CD14-positive monocyte (primary cell): ENCODE measurements at places on chromosomes 16 and 17. TPM values are rescaled to one million over a fixed set of nuclear protein-coding genes. Genes with fewer than 3 reads are reported as not detected.

Gene GFAP
- polyA plus RNA-seq = 0.03 TPM in 1 of 2 replicates, not detected in the other

DNA sequence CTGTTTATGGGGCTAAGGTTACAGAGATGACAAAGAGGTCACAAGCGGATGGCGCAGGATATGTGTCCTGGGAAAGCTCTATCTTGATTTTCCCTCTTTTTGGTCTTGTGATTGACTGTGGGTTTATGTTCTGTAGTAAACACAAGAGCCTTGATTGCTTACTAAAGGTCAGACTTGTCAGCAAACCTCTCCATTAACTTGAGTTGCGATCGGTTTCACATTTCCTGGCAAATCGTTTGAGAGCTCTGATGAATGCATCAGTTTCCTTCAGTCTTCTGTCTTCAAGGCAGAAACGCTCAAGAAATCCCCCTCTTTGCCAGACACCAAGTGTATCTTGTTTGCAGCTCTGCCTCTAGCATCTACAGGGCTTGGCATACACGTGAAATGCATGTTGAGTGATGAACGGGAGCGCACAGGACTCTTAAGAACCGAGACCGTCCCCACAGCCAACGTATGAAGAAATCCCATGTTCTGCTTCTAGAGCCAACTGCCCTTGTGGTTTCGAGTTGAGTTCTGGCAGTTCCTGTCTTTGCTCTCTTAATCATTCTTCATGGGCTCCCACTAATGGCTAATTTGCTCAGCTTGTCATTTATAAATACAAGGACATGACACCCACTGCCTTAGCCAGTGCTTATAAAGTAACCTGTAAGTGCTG lies 143.3 kb downstream of the PITPNC1 start:
- peak overlapping the region; percentile 8 for H3K4me3 ChIP-seq
- H3K4me1 ChIP-seq = peaks cover 27% of the 10 kb centered on the region
- peak; percentile 56 for DNase-seq
- H3K27me3 ChIP-seq = no peaks in the 10 kb centered on the region
- no peak overlapping the region for H3K27ac ChIP-seq
- no peaks in the 10 kb centered on the region for H3K36me3 ChIP-seq

- DNase-seq = no peak
- H3K4me1 ChIP-seq = peaks cover 8% of the 10 kb centered on the region
- peak overlapping the region; percentile 26 for H3K27ac ChIP-seq
- no peak overlapping the region for H3K4me3 ChIP-seq
- no peaks in the 10 kb centered on the region for H3K27me3 ChIP-seq
These were observed 17.7 kb downstream of the ATP6V0A1 start for GRCh38 chr17:42476411-42476810.

Gene STX1B
- not detected for polyA plus RNA-seq

DNA sequence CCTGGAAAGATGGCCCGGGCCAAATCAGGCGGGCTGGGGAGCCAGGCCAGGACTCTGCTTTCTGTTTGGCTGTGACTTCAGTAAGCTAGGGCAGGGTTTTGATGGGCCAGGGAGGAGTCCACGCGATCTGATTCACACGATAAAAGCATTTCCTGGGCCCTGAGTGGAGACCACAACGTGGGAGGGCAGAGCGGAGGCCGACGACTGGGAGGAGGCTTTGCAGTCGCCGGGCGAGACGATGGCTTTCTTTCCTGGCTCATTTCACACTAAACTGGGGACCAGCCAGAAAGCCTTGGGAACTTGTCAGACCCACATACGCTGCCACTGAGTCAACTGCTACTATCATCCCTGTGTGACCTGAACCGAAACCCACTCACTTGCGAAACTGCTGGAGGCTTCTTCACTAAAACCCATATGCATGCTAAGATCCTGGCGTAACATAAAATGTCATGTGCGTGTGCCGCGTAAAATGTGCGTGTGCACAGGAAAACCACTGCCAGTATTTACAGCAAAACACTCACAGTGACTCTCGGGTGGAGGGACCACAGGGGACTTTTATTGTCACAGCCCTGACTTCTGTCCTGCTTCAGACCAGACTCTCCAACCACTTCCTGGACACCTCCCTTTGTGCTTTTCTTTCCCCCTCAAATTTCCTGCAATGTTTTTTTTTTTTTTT lies 14.2 kb upstream of the RHBDF2 start:
- peaks cover 37% of the 10 kb centered on the region for H3K4me1 ChIP-seq
- DNase-seq = peak; percentile 99
- peak overlapping the region; percentile 6 for H3K4me3 ChIP-seq
- H3K27ac ChIP-seq = peak overlapping the region; percentile 78

Gene CD300E
- polyA plus RNA-seq = 122 TPM

Gene OMG
- polyA plus RNA-seq = 0.83 TPM

Gene LDAF1
- 7.5 and 10.1 TPM in 2 replicates for polyA plus RNA-seq

Gene ZNF469
- 0.02 TPM for polyA plus RNA-seq

DNA sequence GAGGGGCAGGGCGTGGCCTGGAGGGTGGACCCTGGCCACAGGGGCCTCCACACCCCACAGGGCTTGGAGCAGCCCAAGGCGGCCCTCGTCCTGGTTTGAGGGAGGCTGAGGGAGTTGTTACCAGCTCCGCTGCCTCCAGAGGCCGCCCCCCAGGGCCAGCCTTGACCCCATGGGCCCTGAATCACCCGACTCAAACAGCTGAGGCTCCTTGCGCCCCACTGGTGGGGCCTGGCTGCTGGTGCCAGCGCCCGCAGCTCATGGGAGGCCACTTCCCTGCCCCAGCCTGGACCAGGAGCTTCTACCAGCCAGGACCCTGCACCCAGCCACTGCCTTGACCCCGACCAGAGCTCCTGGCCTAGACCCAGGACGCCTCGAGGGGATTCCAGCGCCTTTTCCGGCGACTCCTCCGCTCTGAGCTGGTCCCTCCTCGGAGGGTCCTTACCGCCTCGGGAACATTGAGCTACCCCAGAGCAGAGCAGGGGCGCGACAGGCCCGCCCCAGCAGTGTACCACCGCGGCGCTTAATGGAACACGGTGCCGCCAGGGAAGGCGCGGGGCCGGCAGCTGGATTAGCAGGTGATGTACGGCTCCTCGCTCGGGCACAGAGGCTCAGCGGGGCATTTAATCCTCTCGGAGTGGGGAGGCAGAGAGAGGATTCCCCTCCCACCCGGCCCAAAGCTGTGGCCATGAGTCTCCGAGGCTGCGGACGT lies 37.2 kb downstream of the GSE1 start:
- H3K36me3 ChIP-seq = peaks cover 59% of the 10 kb centered on the region
- no peaks in the 10 kb centered on the region for H3K27me3 ChIP-seq
- no peak overlapping the region for H3K27ac ChIP-seq
- peaks cover 6% of the 10 kb centered on the region for H3K4me1 ChIP-seq
- no peak for DNase-seq
- H3K4me3 ChIP-seq = no peak overlapping the region

DNA sequence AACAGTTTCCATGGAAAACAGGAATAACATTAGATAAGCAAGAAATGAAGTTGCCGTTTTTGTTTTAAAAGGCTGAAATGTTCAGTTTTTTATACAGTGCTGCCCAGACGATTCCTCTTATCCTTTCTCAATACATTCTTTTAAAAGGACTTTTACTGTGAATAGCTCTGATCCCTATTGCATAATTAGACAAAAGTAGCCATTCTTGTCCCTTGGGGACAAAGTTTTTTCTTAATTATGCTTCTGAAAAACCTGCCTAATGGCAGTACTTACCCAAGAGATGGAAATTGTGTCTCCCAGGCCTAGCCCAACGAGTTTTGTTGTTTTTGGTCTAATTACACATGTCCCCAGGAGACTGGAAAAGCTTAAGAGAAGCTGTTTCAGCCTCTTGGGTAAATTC lies 27.6 kb downstream of the NXPH3 start:
- H3K4me1 ChIP-seq = peaks cover under 1% of the 10 kb centered on the region
- no peak overlapping the region for H3K4me3 ChIP-seq
- no peaks in the 10 kb centered on the region for H3K27me3 ChIP-seq
- no peak for DNase-seq
- peaks cover 88% of the 10 kb centered on the region for H3K36me3 ChIP-seq

Gene PERCC1
- not detected in 2 replicates for polyA plus RNA-seq

GRCh38 chr17:75006653-75007052 lies 5.8 kb upstream of the MRPL58 start:
- DNase-seq = peak; percentile 38
- H3K4me3 ChIP-seq = no peak overlapping the region
- no peaks in the 10 kb centered on the region for H3K36me3 ChIP-seq
- no peaks in the 10 kb centered on the region for H3K27me3 ChIP-seq
- no peak overlapping the region for H3K27ac ChIP-seq

Gene GRIN2A
- polyA plus RNA-seq = not detected in 2 replicates

DNA sequence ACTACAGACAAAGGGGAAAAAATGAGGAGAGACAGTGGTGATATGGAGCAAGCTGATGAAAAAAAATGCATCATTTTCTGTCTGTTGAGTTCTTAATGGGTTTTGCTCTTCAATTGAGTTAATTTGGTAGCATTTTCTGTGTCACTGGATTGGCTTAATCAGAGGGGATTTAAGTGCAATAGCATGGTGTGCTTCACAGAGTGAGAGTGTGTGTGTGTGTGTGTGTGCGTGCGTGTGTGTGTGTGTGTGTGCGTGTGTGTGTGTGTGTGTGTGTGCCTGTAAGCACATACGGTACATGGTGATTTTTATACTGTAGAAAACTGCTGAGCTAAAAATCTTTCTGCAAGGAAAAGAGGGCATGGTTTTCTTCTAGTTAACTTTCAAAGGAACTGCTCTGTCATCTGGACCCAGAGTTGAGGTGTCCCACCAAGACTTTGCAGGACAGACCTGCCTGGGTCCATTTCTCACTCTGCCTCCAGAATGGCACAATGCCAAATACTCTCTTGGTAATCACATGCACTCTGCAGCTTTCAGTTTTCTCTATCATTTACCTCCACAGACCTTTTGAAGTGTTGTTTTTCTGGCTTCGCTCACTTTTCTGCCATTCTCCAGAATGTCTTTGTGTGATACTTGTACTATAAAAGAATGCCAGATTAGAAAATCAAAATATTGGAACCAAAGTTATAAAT lies 952.6 kb upstream of the SOX9 start:
- no peak overlapping the region for H3K27ac ChIP-seq
- no peaks in the 10 kb centered on the region for H3K4me1 ChIP-seq
- H3K4me3 ChIP-seq = no peak overlapping the region
- H3K36me3 ChIP-seq = no peaks in the 10 kb centered on the region
- H3K27me3 ChIP-seq = no peaks in the 10 kb centered on the region

GRCh38 chr16:57091975-57092785 lies at the start of gene CPNE2:
TSS of gene CPNE2 (plus strand) at chr16:57092583. CDS start at chr16:57110743, 18,160 bp downstream.
- H3K27me3 ChIP-seq = no peaks in the 10 kb centered on the region
- H3K36me3 ChIP-seq = peaks cover under 1% of the 10 kb centered on the region
- peak within 1 kb of the TSS; percentile 54 for H3K4me3 ChIP-seq

Gene COPZ2
- 12.2 TPM for polyA plus RNA-seq

- H3K27ac ChIP-seq = no peak overlapping the region
- H3K27me3 ChIP-seq = peaks cover 21% of the 10 kb centered on the region
- no peak for DNase-seq
- no peak overlapping the region for H3K4me3 ChIP-seq
These were observed 63.1 kb upstream of the FOXF1 start for GRCh38 chr16:86447228-86447627.

Gene KRTAP1-5
- polyA plus RNA-seq = not detected

Gene RNF157
- polyA plus RNA-seq = not detected

DNA sequence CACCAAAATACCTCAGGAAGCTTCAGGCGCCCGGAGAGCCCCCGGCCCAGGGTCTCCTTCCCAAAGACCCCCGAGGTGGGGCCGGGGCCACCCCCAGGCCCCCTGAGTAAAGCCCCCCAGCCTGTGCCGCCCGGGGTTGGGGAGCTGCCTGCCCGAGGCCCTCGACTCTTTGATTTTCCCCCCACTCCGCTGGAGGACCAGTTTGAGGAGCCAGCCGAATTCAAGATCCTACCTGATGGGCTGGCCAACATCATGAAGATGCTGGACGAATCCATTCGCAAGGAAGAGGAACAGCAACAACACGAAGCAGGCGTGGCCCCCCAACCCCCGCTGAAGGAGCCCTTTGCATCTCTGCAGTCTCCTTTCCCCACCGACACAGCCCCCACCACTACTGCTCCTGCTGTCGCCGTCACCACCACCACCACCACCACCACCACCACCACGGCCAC lies 6.7 kb upstream of the TMEM88 start:
- peaks cover 75% of the 10 kb centered on the region for H3K36me3 ChIP-seq
- H3K4me3 ChIP-seq = no peak overlapping the region
- no peak overlapping the region for H3K27ac ChIP-seq
- DNase-seq = no peak
- no peaks in the 10 kb centered on the region for H3K27me3 ChIP-seq

DNA sequence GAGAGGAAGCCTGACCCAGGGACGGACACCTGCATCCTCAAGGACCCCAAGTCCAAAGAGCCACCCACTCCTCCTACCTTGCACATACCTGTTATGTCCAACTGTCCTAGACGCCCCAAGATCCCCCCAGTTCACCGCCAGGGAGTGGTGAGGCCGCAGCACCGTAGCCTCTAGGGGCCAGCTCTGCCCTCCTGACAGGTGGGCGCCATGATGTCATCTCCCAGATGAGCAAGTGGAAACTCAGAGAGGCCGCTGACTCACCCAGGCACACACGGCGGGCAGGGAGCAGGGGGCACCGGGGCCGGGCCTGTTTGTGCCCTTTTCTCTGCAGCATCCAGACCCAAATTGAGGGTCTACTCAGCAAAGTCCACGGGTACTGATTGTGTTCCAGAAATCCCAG lies 4.8 kb upstream of the ZNF469 start:
- no peaks in the 10 kb centered on the region for H3K36me3 ChIP-seq
- DNase-seq = no peak
- peaks cover 21% of the 10 kb centered on the region for H3K27me3 ChIP-seq
- H3K4me1 ChIP-seq = no peaks in the 10 kb centered on the region
- H3K27ac ChIP-seq = no peak overlapping the region
- no peak overlapping the region for H3K4me3 ChIP-seq

GRCh38 chr17:7391307-7391706 lies 3.0 kb downstream of the PLSCR3 start:
- H3K36me3 ChIP-seq = peaks cover 31% of the 10 kb centered on the region
- peaks cover 19% of the 10 kb centered on the region for H3K4me1 ChIP-seq
- no peak overlapping the region for H3K27ac ChIP-seq
- DNase-seq = no peak
- no peaks in the 10 kb centered on the region for H3K27me3 ChIP-seq
- H3K4me3 ChIP-seq = no peak overlapping the region

- no peak for DNase-seq
- no peak overlapping the region for H3K4me3 ChIP-seq
- H3K27me3 ChIP-seq = no peaks in the 10 kb centered on the region
- H3K36me3 ChIP-seq = no peaks in the 10 kb centered on the region
- no peak overlapping the region for H3K27ac ChIP-seq
These were observed 17.3 kb upstream of the CLEC18B start for GRCh38 chr16:74438492-74438979.

GRCh38 chr16:10729104-10730048 lies 14.3 kb upstream of the NUBP1 start:
- H3K27me3 ChIP-seq = no peaks in the 10 kb centered on the region
- no peak for DNase-seq
- no peak overlapping the region for H3K4me3 ChIP-seq
- no peaks in the 10 kb centered on the region for H3K4me1 ChIP-seq

Gene ODAD4
- 0.23 TPM for polyA plus RNA-seq

- H3K4me1 ChIP-seq = peaks cover 27% of the 10 kb centered on the region
- H3K4me3 ChIP-seq = no peak overlapping the region
- H3K36me3 ChIP-seq = no peaks in the 10 kb centered on the region
- no peak overlapping the region for H3K27ac ChIP-seq
- DNase-seq = no peak
These were observed 3.3 kb upstream of the HELZ start for GRCh38 chr17:67248291-67248690.
